ENCODE measurements at places on chromosomes 11 and 22.

- no peak for DNase-seq
Observed at GRCh38 chr11:120702656-120703055, 191.1 kb downstream of the GRIK4 start.

DNA sequence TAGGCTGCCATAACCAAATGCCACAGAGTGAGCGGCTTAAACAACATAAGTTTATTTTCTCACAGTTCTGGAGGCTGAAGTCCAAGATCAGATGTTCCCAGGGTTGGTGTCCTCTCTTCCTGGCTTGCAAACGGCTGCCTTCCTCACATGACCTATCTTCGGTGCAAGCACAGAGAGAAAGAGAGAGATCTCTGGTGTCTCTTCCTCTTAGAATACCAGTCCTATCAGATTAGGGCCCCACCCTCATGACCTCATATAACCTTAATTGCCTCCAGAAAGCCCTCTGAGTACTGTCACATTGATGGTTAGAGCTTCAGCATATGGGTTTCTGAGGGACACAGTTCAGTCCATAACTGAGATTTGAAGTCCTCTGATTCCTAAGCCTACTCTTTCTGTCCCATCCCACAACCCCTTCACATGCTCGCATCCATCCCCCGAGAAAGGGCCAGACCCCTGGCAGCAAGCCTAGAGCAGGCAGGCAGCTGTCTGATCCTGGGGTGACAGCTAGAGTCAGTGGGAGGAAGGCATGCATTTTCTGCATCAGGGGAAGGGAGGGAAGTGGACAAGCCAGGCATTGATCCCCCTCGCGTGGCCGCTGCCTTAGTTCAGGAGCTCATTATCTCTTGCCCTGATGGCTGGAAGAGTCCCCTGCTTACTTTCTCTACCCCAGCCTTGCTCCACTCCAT is 114.1 kb downstream of the FAR1 start:
- no peak for DNase-seq

GRCh38 chr11:130653838-130654636 is 205.6 kb downstream of the ADAMTS15 start:
- DNase-seq: no peak

GRCh38 chr11:113572136-113572735 is 97.0 kb upstream of the DRD2 start:
- no peak for DNase-seq

DNA sequence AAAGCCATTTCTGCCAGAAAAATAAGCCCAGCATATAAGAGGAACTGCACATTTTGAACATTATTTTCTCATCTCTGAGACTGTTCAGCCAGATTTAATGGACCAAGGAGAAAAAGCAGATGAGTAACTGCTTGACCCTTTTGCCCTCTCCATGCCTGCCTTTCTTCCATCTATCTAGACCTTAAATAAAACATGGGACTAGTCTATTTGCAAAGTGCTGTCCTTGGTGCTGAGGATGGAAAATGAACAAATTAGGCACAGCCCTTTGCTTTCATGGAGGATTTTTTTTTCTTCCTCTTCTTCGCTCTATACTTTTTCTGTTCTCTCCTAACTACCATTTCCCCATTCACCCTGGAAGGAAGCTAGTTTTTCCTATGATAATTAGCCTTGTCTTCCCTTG is 361.3 kb downstream of the GRM5 start:
- DNase-seq: no peak

GRCh38 chr11:78857688-78858087 is 283.0 kb upstream of the NARS2 start:
- no peak for DNase-seq

- no peak for DNase-seq
Observed at GRCh38 chr22:21455334-21456089, 11.7 kb upstream of the TMEM191C start.

DNA sequence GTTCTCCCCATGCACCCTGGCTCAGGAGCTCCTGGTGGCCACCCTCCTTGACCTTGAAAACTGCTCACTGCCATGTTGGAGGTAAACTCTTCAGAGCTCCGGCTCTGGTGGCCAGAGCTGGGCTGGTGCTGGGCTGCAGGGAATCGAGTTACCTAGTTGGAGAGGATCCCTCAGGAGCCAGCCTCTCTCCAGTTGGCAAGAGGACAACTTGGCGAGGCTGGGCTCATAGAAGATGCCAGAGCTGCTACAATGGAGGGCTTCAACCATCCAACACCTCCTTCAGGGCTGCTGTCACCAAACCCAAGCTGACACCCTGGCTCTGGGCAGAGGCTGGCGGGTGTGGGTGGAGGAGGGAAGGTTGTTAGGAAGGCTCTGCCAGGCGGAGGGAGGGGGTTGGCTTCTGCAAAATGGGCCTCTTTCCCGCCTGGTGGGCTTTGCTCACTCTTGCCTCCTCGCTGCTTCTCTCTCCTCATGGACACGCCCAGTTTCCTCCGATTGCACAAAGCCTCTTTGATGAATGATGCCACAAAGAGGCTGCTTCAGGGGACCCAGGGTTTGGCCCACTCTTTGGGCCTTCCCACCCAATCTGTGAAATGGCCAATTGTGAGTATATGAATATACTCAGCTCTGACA is 53.1 kb downstream of the THAP12 start:
- DNase-seq: no peak

GRCh38 chr22:49995041-49995360 is 17.6 kb downstream of the IL17REL start:
- no peak for DNase-seq

- DNase-seq: no peak
Observed at GRCh38 chr11:116072133-116072532, 567.9 kb upstream of the CADM1 start.

- no peak for DNase-seq
Observed at GRCh38 chr22:41332217-41332939, 31.1 kb downstream of the ZC3H7B start.

GRCh38 chr22:17569971-17570511 is 6.7 kb downstream of the SLC25A18 start:
- DNase-seq: no peak

GRCh38 chr22:42317008-42317407 is 46.6 kb upstream of the TCF20 start:
- DNase-seq: peak; percentile 26

- no peak for DNase-seq
Observed at GRCh38 chr11:73330569-73331093, 22.6 kb downstream of the ARHGEF17 start.

DNA sequence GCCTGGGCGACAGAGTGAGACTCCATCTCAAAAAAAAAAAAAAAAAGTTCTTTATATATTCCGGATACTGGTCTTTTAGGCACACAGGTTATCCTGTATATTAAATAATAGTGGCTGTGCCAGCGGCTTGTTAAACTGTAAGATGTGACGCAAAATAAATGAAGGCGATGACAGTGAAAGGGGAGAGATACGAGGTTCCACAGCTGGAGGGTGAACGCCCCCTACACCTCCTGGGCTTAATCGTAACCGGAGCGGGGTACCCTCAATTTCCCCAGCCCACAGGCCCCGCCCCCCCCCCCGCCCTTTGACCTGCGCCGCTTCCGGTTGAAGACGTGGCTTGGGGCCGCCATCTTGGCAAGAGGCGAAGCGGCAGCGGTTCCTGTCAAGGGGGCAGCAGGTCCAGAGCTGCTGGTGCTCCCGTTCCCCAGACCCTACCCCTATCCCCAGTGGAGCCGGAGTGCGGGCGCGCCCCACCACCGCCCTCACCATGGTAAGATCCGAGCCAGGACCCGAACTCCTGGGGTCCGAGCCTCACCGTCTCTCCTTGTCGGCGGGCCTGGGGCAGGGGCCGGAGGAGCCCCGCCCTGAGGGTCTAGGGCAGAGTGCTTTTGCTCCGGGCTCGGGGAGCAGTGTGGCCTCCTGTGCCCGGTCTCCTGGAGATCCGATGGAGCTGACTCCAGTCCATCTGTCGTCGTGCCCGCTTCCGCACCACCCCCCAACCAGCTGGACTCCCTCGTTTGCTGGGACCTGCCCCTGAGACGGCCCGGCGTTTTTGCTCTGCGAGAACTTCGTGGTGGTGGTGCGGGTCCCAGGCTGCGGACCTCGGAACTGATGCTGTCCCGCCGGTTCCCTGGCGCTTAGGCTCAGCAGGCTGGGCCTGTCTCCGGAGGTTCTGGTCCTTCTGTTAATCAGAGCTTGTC is at the start of gene ARCN1:
TSS of gene ARCN1 (plus strand) at position 349 of the 920 bp plus-strand sequence. CDS start at position 488, 139 bp downstream.
- DNase-seq: peak; percentile 56

GRCh38 chr11:24391167-24391566 is 105.7 kb upstream of the LUZP2 start:
- DNase-seq: no peak

DNA sequence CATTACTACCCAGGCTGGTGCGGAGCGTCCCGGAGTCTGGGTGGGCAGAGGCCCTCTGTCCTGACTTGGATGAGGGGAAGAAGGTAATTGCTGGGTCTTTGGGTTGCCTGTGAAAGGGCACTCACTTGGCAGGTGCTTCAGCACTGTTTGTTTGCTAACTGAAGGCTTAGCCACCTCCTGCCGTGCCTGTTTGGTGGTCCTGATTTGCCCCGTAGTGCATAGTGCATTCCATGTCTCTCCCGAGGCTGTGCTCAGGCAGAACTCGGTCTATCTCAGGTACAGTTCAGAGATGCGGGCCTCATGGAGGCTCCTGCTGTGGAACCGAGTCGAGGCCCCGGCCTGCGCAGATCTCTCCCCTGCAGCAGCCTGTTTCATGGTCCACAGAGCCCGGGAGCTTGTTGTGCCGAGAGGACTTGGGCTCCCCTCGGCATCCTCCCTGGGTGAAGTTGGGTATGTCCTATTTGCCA is 146.2 kb downstream of the TBC1D22A start:
- DNase-seq: no peak

GRCh38 chr22:41532908-41533825 is 11.1 kb downstream of the POLR3H start:
- peak; percentile 29 for DNase-seq

- DNase-seq: no peak
Observed at GRCh38 chr11:101582236-101582988, 1.4 kb downstream of the TRPC6 start.

- DNase-seq: no peak
Observed at GRCh38 chr11:9142732-9143131, 51.3 kb upstream of the SCUBE2 start.

GRCh38 chr22:49448526-49448925 is 379.1 kb downstream of the BRD1 start:
- DNase-seq: no peak
